ENCODE measurements at places on chromosomes 3 and 15.

DNA sequence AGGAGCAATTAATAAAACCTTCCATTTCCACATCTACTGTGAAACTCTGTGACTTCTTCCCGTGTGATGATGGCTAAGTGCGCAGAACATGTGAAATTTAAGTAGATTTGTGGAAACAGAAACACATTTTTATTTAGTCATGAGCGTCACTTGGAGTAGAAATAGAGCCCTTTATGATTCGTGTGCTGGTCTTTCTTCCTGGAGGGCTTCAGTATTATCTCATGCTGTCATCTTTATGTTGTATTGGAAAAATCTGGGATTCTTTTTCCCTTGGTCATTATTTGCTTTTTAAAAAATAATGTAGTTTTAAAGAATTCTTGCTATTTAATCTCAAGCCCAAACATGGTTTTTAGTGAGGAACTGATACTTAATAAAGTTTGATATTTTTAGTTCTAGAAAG is 284.0 kb upstream of the CTDSPL start:
- DNase-seq: no peak

DNA sequence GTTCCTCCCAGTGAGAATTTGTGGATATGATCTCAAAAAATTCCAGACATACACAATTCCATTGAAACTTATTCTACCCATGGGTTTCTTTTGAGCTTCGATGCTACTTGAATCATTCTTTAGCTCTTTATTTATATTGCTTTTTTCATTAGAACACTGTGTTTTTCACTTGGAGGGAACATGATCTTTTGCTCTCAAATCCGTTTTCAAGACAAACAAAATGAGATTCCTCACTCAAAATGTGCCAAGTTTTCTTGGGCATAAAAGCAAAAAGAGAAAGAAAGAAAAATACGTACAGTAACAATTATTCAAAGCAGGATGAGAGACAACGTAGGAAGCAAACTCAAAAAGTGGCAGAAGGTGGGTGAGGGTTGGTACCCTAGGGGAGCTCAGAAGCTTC is 118.8 kb upstream of the PDZRN3 start:
- DNase-seq: no peak

- no peak for DNase-seq
Measured at GRCh38 chr15:49155834-49156627, 632 bp upstream of the COPS2 start.

DNA sequence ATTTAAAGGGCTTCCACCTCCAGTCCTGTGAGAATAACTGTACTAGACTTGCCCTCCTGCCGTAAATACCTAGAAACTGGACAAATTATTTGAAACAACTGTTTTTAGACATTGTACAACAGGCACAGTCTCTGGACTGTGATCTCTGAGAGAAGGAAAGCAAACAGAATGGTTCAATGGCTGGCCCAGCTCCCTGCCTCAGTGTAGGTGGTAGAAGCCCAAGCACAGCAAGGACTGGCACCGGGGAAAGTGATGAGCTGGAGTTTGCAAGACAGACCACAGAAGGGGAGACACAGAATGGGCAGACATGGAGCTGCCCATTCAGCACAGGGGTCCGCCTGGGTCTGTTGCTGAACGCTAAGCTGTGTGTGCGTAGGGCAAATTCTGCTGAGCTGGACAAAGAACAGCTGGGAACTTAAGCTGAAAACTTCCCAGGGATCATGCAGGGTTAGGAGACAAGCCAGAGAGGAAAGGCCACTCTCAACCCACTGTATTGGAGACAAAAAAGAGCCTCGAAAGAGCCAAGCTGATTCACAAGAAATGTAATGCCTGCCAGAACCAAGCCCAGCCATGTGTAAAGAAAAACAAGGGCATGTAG is 52.6 kb upstream of the SEC61A1 start:
- no peak for DNase-seq

GRCh38 chr3:172293093-172293492 is 155.2 kb downstream of the GHSR start:
- no peak for DNase-seq

- DNase-seq: no peak
Measured at GRCh38 chr15:66933932-66934867, 131.2 kb upstream of the SMAD3 start.

GRCh38 chr3:111519178-111519855 is 22.7 kb upstream of the CD96 start:
- no peak for DNase-seq

- no peak for DNase-seq
Measured at GRCh38 chr3:152454076-152454875, 185.5 kb downstream of the MBNL1 start.

DNA sequence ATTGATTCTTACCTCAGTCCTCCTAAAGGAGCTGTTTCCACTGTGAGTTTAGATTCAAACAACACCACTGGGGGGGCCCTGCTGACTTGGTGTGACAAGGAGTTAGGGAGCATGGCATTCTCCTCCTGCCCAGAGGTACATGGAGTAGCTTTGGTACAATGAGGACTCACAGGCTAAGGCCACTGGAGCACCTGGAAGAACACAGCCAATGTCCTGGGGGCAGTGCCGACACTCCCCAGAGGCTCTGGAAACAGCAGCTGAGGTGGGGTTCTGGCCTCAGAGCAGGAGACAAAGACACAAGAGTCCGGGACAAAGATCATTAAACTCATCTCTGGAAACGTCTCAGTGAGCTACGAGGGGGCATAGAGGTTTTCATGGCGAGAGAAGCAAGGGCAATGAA is 69.7 kb upstream of the POMGNT2 start:
- DNase-seq: no peak

- no peak for DNase-seq
Measured at GRCh38 chr15:88108991-88109390, 147.5 kb downstream of the NTRK3 start.

- no peak for DNase-seq
Measured at GRCh38 chr3:126121074-126121473, 37.1 kb upstream of the SLC41A3 start.

DNA sequence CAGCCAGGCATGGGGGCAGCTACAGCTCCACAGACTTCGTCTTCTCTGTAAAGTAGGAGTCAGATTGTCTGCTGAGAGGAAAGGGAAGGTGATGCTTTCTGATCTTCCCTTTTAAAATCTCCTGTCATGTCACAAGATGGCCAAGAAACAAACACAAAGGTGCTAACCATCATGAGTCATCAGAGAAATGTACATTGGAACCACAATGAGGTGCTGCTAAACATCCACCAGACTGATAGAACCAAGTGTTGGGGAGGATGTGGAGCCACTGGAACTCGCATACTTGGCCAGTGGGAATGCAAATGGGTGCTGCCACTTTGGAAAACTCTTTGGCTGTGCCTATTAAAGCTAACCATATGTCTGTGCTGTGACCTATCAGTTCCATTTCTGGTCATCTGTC is 268.8 kb downstream of the SLCO3A1 start:
- no peak for DNase-seq

Data from GM04503 (cell line).